ENCODE measurements at places on chromosomes 7 and 10. TPM values are rescaled to one million over a fixed set of nuclear protein-coding genes. Genes with fewer than 3 reads are reported as not detected.

PRRT4 gene
- 0.28 TPM for total RNA-seq

ERVW-1 gene
- not detected for total RNA-seq

LRGUK gene
- total RNA-seq, result 0.42 TPM

PPP1R3C gene
- 1.2 TPM for total RNA-seq

Data from thymus (tissue), 14 donors.